Stimulated activated CD4-positive, alpha-beta T cell treated with anti-CD3 and anti-CD28 coated beads, Interleukin-12 subunit alpha, Interleukin-12 subunit beta, amount 100 ng/mL, for 24 hours (primary cell): ENCODE measurements at places on chromosomes 3 and 15.

DNA sequence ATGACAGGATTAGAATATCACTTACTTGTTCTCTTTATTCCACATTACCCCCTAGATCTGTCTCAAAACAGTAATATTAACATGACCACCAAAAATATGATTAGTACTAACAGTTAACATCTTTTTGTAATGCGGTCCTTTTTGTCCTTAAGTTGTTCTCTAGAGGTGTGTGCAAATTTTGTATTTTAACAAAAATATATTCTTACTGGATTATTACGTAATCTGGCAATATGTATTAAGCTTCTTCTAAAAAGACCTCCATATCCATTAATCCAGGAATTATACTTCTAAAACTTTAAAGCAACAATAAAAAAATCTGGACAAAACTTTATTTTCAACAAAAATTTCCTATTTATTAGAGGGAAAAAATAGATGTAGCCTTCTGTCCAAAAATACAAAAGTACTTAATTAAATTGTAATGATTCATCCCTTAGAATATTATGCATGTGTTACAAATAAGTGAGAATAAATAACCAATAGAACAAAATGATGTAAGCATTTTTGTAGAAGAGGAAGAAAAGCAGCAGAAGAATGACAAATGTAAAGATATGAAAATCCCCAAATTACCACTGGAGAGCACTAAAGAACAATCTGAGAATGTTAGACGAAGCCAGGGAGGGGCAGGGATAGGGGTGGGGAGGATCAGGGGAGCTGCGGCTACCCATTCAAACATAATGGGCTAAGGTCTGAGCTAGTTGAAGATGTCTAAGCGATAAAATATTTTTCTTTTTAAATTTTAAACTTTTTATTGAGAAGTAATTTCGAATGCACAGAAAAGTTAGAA is 945.6 kb downstream of the MCTP2 start:
- no peak for DNase-seq

DNA sequence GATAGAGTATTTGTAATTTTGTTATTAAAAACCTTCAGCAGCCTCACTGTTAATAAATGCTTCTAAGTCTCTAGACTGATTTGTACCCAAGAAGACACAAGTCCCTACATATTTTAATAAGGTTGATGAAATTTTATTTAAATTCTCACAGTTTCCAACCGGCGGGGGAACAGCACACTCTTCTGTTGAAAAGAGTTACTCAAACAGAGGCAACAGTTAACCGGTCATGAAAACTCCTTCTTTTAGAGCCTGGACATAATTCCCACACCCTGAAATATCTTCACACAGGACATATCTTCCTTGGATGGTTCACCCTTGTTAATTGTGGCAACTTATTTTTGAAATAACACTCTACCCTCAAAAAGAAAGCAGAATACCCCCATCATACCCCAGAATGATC is 278.8 kb downstream of the FOXP1 start:
- DNase-seq, result no peak

DNA sequence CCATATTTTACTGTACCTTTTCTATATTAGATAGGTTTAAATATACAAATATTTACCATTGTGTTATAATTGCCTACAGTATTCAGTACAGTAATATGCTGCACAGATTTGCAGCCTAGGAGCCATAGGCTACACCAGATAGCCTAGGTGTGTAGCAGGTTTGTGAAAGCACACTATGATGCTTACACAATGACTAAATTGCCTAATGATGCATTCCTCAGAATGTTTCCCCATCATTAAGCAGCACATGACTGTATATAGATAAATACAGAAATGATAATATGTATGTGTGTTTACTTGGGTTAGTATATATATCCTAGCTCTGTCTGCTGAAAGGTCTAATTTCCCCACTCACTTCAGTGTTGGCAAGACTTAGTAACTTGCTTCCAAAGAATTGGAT is 65.8 kb downstream of the MYL3 start:
- DNase-seq, result no peak

- DNase-seq, result peak; percentile 28
Observed at GRCh38 chr15:75720787-75721479, 8.3 kb upstream of the CSPG4 start.

DNA sequence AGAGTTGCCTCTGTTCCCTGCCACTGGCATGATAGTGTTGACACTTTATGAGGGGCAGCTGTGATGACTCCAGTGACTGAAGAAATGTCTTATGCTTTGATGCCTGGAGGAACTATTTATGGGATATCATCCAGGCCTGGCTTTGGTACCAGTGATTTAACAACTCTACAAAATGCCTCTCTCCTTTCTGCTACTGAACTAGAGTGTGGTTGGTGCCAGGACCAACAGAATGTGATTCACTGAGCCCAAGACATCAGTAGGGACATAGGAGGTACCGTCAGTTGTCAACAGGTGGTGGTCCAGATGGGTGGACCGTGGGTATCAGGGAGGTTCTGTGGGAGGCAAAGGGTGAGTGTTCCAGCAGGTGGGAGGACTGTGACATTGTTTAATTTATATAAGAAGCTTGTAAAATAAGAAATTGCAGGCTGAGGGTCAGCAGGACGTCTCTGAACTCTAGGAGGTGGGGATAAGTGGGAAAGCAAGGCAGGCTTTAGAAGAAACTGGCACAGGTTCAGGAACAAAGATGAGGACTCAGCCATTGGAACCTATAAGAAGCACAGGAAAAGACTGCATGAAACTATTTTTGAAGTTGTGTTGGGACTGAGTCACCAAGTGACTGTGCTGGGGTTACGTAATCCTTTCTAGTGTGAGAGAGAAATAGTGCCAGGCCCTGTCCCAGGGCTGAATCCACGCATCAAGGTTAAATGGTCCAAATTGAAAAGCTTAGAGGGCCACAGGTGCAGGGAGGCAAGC is 28.5 kb upstream of the SLC7A14 start:
- DNase-seq, result no peak

- DNase-seq, result no peak
Observed at GRCh38 chr3:161339517-161340500, 31.5 kb downstream of the SPTSSB start.

- DNase-seq, result no peak
Observed at GRCh38 chr15:34314491-34315490, 22.8 kb downstream of the SLC12A6 start.

- no peak for DNase-seq
Observed at GRCh38 chr3:190366133-190366532, 21.8 kb upstream of the CLDN16 start.

- DNase-seq, result no peak
Observed at GRCh38 chr3:7978087-7978422, 523.6 kb upstream of the LMCD1 start.

GRCh38 chr3:156175570-156175969 is 55.2 kb downstream of the KCNAB1 start:
- DNase-seq, result no peak

GRCh38 chr15:41511899-41512369 is 1.7 kb downstream of the LTK start:
- no peak for DNase-seq

DNA sequence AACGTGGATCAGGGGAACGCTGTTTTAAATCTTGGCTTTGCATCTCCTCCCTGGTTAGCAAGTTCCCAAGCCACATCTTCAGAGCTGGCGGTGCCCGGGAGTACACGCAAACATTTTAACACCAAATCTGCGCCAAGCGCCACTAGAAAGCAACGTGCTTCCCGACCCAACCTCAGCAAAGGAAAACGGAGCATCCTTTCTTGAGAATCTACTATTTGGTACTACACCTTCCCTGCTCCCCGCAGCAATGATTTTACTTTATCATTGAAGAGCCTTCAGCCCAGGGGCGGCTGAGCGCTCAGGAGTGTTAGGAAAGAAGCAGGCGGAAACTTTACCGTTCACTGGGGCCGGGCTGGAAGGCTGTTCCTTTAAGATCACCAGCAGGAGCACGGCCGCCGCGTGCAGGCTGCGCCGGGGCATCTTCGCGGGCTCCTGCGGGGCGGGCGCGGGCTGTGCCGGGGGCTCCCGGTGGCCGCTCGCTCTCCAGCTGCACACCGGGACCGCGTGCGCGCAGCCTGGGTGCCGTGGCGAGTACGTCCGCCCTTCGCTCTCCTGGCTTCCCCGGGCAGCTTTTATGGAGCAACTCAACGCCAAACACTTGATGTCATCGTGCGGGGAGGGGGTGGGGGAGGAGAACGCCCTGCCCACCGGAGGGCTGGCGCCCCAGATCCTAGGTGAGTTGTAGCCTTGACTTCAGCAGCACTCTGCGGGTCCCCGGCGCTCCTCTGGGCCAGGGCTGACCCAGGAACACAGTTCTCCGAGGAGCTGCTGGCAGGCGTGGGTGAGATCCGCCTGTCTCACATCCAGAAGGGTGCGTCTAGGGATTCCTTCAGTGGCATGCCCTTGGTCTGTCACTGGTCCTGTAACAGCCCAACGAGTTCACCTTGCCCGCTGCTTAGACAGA is at the start of gene CA12:
Gene CA12, minus strand, starts transcription at position 546 of the 904 bp plus-strand sequence. Its CDS starts 126 bp downstream, at position 420.
- DNase-seq, result no peak

DNA sequence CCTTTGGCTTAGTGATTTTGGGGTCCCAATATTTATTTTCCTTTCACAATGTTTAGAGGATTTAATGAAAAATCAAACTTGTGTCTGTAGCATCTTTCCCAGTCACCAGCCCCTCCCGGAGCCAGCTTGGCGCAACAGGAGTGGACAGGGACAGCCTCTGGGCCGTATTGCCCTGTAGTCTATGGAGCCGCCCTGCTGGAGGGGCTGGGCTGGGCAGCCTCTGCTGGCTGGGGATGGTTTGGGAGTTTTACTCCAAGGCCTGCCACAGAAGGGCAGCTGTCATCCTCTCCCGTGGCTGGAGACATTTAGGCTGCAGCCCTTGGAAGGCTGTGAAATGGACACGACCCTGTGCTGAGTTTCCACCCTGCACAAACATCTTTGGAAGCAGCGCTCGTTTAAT is 89.4 kb upstream of the RGMA start:
- no peak for DNase-seq

DNA sequence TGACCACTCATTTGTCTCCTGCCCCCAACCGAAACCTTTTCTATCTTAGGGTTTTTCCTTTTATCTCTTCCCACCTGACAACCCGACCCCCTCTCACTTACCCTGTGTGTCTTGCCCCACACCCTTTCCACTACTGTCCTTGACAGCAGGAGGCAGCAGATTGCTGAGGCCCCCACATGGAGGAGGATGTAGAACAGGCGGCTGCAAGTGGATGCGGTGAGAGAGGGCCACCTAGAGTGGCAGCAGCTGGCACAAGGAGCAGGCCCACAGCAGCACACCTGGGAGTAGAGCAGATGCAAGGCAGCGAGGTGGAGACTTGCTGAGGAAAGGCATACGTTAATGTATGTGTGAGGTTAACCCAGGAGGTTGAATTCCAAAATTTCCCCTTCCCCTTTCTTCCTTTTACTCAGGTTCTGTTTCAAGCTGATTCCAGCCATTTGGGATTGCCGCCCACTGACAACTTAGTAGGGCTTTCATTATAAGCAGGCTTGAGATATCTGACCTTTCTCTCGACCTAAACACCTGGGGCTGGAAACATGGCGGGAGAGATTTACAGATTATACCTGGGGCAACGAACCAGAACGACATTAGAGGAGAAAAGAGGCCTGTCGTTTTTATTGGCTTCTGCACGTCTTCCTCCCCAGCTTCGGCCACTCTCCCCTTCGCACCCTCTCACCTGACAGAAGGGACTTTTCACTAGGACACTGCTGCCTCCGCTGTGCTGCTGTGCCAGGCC is 643 bp downstream of the SERINC4 start:
- DNase-seq, result no peak

DNA sequence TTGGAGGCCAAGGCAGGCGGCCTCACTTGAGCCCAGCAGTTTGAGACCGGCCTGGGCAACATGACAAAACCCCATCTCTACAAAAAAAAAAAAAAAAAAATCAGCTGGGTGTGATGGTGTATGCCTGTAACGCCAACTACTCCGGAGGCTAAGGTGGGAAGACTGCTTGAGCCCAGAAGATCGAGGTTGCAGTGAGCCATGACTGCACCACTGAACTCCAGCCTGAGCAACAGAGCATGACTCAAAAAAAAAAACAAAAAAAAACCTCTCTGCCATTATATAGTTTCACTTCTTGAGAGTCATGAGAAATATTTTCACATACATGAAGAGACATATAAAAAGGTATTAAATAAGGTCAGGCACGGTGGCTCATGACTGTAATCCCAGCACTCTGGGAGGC is 45.9 kb upstream of the CP start:
- no peak for DNase-seq

GRCh38 chr15:96858694-96859093 is 528.2 kb downstream of the NR2F2 start:
- no peak for DNase-seq

DNA sequence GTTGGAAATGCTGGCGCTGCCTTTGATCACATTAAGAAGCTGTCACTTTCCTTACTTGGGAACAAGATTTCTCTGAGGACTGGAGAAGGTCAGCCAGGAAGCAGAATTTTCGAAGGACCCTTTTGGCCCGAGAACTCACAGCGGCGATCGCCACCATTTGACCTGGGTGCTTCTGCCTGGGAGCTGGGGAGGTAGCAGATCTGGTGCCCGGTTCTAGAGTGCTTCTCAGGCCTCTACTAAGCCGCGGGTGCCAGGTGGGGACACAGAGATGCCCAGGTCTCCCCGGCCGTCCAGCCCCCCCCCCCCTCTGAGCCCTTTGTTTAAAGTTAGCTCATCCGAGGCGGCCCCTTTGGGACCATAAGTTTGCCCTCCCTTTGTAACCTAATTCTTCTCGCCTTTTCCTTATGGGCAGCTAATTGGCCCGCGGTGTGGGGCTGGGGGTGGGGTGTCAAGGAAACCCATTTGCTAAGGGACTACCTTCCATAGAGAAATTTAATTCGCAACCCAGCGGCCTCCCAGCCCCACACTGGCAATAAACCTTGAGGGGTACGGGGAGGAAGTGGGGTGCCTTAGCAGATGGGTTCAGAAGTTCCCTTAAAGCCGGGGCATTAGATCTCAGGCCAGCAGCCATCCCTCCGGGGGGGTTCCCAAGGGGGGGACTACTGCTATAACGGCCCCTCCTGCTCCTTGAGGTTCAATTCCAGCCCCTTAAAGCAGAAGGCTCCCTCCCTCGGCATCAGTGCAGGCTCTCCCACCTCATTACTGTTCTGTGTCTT is 1.9 kb downstream of the GATA2 start:
- DNase-seq, result no peak

DNA sequence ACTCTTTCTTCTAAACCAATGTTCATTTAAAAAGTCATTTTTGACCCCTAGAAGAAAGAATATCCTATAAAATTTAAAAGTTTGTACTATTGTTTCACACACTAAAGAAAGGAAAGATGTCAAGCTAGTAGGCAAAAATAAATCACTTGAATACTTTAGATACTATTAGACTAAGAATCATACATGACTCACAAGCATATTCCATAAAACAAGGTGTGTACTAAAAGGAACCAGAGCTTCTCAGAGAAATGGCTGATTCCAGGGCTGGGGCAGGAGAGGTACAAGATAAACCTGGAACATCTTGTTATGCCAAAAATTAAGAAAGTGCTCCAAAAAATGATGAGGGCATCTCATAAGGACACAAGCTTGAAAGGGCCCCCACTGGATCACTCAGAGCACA is 8.7 kb downstream of the DLG1 start:
- no peak for DNase-seq

- DNase-seq, result no peak
Observed at GRCh38 chr3:46359733-46360493, 6.0 kb downstream of the CCR2 start.

- no peak for DNase-seq
Observed at GRCh38 chr15:69078638-69079037, 64.1 kb downstream of the NOX5 start.

- no peak for DNase-seq
Observed at GRCh38 chr3:130490241-130490640, 26.7 kb upstream of the COL6A6 start.
